ENCODE measurements at places on chromosomes 3 and 15.

- DNase-seq: no peak
Measured at GRCh38 chr15:98841419-98841970, 166.1 kb downstream of the PGPEP1L start.

DNA sequence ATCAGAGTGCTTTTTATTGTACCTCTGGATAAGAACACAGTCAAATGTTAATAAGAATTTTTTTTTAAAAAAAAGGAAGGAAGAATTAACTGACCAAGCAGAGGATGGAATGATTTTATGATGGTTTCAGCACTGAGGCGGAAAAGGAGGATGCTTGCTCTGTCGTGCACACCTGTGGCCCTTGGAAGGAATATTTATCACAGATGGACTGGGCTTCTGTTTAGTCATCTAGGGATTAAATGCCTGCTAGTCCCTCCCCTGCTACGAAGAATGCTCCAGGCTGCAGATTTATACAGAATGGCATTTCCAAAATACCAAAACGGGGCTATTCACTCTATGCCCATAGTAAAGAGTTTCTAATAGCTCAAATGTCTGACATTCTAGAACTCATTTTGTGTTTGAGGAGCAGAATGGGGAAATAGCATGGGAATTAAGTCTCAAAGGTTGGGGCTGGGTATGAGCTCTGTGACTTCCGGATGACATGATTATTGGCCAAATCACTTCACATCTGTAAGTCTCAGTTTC is 92.8 kb upstream of the BCL6 start:
- DNase-seq: no peak

DNA sequence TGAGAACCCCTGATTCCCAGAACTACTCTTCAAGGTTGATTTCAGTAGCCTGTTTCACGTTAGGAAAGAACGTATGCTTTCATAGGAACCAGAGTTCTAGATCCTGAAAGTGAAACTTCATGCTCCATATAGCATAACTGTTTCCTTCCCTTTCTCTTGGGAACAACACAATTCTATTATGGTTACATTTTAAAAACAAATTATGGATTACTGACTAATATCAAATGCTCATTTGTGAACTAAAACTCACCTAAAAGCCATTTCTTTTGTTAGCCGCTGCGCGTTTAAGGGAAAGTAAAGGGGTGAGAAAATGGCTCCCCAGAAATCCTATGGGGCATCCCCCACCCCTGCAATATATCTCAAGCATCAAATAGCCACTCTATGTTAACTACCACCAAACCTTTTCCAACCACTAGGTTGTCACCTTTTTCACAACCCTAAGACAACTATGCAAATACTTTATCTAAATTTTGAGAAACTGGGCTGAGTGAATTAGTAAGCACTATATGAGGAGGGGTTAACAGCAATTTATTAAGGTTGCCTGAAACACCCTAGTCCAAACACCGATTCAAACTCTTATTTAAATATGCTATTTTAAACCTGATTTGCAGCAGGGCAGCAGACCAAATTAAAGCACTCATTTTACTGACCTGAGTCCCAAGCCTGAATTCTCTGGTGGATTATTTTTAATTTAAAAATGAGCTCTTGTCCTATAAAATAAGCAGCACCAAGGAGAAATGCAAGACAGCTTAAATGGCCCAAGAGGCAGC is 2.4 kb downstream of the SIAH2 start:
- no peak for DNase-seq

- DNase-seq: no peak
Measured at GRCh38 chr15:78761020-78761419, 50.2 kb downstream of the ADAMTS7 start.

DNA sequence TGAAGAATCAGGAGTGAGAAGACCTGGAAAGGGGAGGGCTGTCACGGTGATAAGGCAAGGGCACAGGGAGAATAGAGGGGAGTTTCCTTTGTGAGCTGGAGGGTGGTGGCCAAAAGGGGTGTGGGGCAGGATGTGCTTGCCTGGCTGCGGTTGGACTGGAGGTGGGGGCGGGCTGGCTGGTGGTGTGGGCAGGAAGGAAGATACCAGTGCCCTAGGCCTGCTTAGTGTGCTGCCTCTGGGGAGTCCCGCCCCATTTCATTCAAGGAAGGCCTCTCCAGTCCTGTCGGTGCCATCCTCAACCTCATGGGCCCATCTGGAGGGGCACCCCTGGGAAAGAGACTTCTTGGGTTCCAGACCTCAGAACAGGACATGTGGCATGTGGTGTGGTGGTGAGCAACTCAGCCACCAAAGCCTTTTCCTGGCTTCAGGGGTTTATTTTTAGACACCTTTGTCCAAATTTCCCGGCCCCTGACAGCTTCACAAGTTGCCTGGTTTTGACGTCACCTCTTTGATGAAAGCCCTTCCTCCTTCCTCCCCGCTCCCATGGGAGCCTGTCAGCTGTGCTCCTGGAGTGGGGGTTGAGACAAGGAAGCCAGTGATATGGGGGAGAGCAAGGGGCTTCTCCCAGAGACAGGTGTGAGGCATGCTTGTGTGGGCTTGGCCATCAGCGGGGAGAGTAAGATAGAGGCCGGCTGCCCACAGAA is 15.6 kb downstream of the TEX264 start:
- DNase-seq: peak; percentile 71

DNA sequence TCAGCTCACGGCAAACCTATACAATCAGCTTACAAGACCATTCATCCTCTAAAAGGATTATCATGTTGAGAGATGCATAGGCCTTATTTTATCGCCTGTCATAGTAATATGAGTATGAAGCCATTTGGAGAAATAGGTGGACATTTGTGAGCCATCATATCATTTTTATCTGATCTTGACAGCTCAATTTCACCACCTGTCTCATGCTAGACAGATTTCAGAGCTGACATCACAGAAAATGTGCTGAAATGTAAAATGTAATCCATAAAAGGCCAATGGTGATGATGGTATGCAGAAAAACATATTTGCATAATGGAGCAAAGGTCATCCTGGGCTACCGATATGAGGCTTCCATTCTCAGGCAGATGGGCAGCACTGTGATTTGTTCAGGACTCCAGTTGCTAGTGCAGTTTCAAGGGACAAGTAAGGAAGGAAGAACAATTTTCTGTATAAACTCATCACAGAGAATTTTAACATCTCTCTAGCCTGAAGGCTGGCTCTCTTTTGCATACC is 221.5 kb downstream of the ULK4 start:
- DNase-seq: no peak

DNA sequence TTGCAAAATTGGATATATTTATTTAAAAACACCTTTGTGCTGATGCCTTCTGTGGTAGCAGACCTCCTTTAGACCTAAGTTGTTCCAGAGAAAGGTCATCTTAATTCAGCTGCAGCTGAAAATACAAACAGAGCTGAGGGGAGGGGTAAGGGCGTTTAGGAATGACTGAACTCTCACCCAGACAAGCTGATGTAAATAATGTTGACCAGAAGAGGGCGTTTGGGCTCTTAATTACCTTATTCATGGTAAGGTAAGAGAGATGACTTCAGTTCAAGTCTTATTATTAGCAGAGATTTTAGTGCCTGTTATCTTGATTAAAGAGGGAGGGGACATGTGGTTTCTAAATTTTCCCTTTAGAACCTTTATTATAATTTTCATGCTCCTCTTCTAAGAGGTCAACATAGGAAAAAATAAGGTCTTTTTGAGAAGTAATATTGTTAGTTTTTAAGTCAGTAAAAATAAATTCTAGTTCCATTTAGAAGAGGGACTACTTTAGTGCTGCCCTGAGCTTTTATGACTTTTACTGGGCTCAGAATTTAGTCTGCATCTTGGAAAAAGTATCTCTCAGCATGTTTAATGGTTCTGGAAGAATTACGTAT is 46.3 kb downstream of the GPR171 start:
- no peak for DNase-seq

DNA sequence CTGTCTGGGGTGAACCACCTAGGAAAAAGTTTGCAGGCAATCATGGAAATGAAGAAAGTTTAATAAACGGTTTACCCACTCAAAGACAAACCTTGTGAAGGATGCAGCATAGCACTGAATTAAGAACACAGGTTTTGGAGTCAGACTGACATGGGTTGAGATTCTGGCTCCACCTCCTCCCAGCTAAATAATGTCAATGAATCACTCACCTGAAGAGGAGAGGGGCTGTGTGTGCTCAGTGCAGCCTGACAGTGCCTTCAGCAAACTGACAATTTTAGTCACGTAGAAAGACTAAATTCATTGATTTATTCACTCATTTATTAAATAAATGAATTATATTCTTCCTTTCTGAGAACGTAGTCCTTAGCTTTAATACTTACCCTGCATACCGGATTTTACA is 18.9 kb downstream of the NR1I2 start:
- no peak for DNase-seq

DNA sequence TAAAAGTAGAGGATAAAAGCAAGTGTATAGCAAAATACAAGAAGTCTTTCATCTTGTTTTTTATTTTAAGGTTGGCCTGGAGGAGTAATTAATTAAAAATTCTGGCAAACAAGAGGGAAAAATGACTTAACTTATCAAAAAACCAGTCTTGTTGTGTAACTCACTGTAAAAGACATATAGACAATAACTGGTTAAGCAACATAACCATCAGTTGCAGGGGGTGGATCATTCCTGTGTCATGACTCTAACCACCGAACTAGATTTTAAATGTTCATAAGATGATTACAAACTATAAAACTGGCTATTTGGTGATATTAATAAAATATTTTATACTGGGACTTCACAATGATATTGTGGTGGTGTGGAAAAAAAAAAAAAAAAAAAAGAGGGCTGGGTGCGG is 130.6 kb downstream of the STAG1 start:
- no peak for DNase-seq

DNA sequence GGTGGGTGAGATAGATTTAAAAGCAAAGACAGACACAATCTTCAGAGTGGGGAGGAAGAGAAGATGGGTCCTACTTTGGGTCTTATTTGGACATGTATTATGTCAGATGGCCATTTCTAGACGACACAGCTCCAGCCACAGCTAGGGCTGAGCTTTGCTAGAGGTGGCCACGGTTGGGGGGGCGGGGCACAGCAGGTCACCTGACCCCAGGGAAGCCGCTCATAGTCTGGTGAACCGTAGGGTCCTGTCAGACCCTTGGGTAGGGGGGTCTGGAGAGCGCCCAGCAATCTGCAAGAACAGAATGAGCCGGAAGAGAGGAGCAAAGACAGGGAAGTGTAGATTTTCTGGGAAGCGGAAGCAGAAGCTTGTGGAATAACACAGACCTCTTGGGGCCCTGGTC is 6.6 kb downstream of the EPB42 start:
- no peak for DNase-seq

GRCh38 chr3:120524171-120524923 is 71.8 kb upstream of the NDUFB4 start:
- no peak for DNase-seq

- DNase-seq: no peak
Measured at GRCh38 chr15:101114610-101115009, 137.2 kb downstream of the CHSY1 start.

DNA sequence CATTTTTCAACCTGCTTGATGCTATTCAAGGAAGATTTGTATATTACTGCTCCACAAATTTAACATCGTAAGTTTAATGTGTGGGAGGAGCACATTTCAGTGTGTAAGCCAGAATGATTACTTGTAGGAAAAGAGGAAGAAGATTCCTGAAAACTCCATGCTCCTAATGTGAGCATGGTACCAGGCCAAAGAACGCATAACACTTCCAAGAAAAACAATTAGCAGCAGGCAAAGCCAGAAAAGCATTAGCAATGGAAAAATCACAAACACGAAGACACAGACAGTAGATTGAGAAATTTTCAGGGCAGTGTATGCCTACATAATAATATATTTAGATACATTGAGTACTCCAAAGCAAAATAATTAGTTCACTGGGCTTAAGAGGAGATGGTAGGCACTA is 96.6 kb upstream of the CBLB start:
- DNase-seq: no peak

- DNase-seq: no peak
Measured at GRCh38 chr15:84112025-84112424, 123.5 kb upstream of the GOLGA6L4 start.

DNA sequence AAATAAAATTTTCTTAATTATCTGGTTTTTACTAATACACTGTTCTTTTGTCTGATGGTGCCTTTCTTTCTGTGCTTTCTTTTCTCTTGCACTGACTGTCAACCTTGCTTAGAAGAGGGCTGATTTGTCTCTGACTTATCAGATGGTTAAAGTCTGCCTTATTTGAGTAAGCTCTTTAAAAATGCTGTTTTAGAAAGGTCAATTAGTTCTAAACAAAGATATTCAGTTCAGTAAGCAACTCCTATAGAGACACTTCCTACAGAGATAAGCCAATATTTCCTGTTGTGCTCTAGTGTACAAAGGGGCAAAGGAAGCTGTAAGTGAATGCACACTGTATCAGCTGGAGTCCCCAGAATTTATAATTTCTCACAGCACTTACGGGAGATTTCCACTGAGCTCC is 153.4 kb upstream of the TSPAN3 start:
- no peak for DNase-seq

DNA sequence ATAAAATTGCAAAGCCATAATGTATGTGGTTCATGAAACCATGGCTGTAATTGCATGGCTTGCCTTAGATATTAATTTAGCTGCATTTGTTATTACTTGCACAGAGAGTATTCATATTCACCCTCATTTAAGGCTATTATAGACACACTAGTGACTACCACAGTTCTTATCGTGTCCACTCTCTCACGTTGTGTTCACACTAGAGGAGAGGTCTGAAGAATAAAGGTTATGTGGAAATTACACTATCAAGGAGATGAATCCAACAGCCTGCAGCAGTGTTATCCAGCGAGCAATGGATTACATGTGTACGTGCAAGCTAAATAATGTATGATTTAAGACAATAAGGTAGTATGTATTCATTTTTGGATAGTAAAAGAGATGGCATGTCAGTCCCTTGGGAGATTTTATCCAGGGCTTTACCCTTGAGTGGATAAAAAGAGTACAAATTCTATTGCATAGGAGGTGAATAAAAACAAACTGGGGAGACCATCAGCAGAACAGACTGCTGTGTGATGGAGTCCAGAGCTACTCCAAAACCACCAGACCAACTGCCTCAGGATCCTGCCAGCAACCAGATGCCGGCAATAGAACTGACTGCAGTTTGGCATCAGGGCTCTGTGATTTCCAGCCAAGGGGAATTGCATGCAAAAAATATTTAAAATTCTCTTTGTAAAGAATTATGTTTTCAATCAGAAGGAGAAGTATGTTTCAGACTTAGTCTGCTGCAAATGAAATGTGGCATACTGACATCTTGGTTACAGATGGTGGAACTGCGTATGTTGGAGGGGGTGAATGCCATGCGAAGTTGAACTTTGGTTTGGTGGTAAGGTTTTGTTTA is 146.6 kb downstream of the RBMS3 start:
- DNase-seq: no peak

GRCh38 chr3:72520690-72521308 is 327.4 kb downstream of the SHQ1 start:
- DNase-seq: peak; percentile 61

DNA sequence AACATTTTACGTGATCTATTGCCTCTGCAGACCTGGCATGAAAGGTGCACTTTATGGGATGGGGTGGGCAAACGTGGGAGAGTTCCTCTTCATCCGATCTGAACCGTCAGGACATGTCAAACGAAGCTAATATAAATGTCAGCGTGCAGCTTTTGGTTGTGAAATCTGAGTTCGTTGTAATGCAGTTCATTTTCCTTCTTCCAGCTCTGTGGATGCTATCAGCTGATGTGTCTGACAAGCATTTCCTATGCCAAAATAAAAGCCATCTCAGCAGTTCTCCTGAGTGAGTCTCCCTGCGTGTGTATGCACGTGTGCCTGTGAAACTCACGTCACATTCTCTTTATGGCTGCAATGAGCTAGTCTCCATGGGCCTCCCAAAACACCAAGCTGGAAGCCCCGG is 512.3 kb downstream of the MCTP2 start:
- no peak for DNase-seq

GRCh38 chr15:94259121-94259751 is 27.9 kb downstream of the MCTP2 start:
- DNase-seq: no peak

GRCh38 chr15:77857419-77857818 is 220.1 kb downstream of the TBC1D2B start:
- DNase-seq: no peak

All from stimulated activated CD4-positive, alpha-beta T cell treated with anti-CD3 and anti-CD28 coated beads, Interleukin-12 subunit alpha, Interleukin-12 subunit beta, amount 100 ng/mL, for 48 hours (primary cell).